Small intestine (tissue), 16 donors: ENCODE measurements at places on chromosomes 16 and 17.

DNA sequence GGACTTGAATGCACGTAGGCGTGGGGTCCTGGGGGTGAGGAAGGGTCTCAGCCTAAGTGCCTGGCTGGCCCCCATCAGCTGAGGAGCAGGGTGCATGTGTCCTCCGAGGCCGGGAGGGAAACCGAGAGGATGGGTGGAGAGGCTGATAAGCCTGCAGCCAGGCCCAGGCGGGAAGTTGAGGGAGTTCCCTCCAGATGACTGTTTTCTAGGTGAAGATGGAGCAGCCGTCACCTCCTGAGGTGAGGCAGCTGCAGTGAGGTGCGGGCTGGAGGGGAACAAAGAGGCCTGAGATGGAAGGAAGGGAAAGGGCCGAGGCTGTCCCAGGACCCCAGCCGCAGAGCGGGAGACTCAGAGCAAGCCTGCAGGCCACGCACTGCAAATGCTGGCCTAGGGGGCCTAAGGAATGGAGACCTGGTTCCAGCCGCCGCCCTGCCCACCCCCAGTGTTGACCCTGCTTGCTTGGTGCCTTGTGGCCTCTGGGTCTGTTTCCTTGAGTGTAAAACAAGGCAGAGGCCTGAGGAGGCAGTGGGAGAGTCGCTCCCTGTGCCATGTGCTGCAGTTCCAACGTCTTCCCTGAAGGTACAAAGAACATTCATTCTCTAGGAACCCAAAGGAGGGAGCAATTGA, 3.0 kb downstream of the PECAM1 start:
- no peak for DNase-seq

DNA sequence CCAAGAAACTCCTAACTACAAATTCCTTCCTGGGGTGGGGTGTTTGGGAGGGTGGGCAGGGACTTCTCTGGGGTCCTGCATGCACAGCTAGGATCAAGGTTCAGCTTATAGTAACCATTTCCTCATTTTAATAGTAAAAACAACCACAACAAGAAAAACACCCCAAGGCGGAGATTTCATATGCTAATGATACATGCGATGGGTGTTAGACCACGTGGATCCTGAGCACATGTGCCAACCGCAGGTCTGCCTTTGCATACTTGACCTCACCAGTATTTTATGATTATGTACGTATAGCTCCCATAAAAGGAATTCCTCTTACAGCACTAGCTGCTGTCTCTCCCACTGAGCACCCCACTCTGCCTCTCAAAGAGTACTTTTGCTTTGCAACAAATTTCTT, 1.9 kb downstream of the KRTAP4-11 start:
- no peak for DNase-seq

DNA sequence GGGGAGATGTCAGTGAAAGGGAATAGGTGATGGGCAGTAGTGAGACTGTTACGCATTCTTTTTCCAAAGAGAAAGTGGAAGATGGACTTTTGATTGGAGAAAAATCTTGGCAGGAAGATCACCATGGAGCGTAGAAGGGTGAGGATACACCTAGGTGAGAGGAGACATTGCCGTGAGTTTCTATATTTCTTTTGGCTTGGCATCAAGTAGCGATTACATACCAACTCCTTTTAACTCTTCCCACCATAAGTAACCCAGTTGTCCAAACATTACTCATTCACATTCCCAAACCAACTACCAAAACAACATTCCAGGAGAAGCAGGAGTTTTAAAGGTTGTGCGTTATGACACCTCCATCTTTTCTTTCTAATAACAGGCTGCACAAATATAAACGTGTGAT, 10.7 kb upstream of the KRT28 start:
- DNase-seq: no peak

- peak; percentile 83 for DNase-seq
Measured at GRCh38 chr17:42895185-42895555, 5.4 kb upstream of the G6PC1 start.

DNA sequence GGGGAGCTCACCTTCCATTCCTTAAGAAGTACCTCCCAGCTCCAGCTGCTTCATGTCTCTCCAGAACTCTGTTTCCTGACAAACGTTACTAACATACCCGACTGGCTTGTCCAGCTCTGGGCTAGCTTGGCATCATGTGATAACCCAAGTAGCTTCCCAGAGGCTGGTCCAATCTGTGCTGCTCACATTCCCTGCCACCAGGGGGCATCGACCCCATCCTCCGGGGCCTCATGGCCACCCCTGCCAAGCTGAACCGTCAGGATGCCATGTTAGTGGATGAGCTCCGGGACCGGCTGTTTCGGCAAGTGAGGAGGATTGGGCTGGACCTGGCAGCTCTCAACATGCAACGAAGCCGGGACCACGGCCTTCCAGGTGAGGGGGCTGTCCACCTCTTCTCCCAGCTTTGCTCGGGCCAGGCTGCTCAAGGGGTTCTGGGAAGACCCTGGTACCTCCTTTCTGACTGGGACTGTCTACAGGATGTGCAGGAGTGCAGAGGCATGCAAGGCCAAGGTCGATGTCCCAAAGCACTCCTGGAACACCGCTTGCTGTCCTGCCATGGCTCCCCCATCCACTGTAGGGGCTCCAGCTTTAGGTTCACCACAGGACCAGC, 7.6 kb downstream of the EPX start:
- peak; percentile 60 for DNase-seq
